ENCODE measurements at places on chromosomes 12 and 14.

- DNase-seq: no peak
These were observed 54.6 kb downstream of the TSPAN11 start for GRCh38 chr12:30980955-30981662.

GRCh38 chr12:130372936-130373335 lies 35.2 kb downstream of the PIWIL1 start:
- no peak for DNase-seq

DNA sequence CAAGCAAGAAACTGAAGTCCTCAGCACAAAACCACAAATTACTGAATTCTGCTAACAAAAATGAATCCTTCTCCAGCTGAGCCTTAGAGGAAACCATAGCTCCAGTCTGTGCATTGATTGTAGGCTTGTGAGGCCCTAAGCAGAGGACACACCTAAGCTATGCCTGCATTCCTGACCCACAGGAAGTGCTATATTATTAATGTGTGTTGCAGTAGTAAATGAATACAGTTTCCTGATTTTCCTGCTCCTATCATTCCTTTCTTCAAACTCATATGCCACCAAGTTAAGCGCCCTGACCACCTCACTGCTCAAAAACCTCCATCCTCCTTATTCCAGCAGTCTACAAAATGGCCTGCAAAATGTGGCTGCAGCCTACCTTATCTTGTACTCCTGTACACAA lies 151.9 kb upstream of the ABCD2 start:
- DNase-seq: no peak

- DNase-seq: no peak
These were observed 48.7 kb downstream of the PSMA6 start for GRCh38 chr14:35340616-35341453.

DNA sequence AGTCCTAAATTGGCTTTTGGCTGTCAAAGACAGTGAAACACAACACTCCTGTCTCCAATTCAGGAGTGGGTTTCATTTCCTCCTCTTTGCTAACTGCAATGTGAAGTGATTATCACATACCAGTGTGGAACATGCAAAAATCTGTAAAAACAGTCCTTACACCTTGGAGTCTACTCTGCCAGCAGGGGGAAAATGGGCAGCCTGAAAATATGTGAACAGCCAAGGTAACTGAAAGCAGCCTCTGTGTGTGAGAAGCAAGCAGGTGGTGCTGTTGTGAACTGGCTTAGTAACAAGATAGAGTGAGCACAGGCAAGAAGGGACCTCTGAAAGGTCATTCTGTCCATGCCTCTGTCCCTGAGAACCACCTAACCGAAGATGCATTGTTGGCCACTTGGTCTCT lies 6.0 kb downstream of the PRMT8 start:
- DNase-seq: no peak

GRCh38 chr12:132658149-132658894 lies 28.8 kb downstream of the POLE start:
- no peak for DNase-seq

DNA sequence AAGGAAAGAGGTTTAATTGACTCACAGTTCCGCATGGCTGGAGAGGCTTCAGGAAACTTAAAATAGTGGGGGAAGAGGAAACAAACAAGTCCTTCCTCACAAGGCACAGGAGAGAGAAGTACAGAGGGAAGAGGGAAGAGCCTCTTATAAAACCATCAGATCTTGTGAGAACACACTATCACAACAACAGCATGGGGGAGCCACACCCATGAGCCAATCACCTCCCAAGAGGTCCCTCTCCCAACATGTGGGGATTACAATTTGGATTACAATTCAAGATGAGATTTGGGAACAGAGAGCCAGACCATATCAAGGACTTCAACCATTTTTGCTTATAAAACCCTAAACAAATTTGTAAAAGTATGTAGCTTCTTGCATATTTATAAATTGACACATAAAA lies 45.8 kb downstream of the SLCO1C1 start:
- DNase-seq: no peak

DNA sequence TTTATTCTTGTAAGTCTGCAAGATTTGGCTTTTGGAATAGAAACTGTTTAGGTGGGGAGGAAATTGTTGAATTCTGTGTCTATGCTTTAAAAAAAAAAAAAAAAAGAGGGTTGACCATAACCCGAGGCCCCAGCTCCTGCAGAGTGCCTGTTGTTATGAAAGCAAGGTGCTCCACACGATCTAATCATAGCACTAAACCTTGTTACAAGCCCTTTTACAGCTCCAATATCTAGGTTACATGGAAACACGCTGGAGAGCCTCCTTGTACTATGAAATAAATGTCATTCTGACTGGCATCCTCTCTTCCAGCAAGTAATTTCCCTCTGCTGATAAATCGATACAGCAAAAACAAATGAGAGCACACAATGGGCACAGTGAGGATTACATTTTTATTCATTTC lies 303.1 kb upstream of the SOX5 start:
- no peak for DNase-seq

GRCh38 chr12:5904441-5904840 lies 40.6 kb downstream of the ANO2 start:
- no peak for DNase-seq

DNA sequence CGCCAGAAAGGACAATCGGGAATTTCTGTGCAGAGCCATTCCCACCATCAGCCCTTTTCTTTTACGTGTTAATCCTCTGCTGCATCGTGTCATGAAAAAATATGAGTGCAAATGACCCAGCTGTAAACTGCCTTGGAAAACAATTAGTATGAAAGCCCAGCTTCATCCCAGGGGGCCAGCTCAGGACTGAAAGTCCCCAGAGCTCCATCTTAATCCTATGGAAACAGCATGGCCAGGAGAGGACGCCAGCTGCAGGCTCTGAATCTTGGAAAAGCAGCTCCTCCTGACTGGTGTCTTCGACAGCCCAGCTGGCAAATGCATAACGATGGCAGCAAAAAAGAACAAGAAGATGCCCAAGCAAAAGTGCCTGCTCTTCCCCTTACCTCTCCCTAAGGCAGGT lies 191.5 kb downstream of the NTF3 start:
- DNase-seq: no peak

GRCh38 chr14:24329073-24329663 lies 5.7 kb downstream of the ADCY4 start:
- DNase-seq: no peak

DNA sequence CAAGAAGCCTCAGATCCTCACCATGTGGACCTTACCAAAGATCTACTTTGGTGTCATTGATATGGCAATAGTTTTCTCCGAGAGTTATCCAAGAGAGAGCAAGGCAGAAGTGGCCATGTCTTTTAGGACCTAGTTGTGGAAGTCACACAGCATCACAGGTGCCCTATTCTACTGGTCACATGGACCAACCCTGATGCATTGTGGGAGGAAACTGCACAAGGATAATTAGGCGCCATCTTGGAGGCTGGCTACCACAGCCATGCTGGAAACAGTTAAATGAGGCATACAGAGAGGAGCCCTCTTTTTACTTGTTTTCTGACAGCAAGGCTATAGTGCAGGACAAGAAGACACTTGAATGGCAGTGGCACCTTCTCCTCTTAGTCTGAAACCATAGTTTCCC lies 49.8 kb downstream of the GNS start:
- DNase-seq: no peak

- peak; percentile 36 for DNase-seq
These were observed 105.6 kb downstream of the DPF3 start for GRCh38 chr14:72788255-72788654.

- DNase-seq: no peak
These were observed 152.1 kb downstream of the METTL25 start for GRCh38 chr12:82510386-82510785.

- DNase-seq: no peak
These were observed 1.2 kb downstream of the USP30 start for GRCh38 chr12:109053382-109054123.

DNA sequence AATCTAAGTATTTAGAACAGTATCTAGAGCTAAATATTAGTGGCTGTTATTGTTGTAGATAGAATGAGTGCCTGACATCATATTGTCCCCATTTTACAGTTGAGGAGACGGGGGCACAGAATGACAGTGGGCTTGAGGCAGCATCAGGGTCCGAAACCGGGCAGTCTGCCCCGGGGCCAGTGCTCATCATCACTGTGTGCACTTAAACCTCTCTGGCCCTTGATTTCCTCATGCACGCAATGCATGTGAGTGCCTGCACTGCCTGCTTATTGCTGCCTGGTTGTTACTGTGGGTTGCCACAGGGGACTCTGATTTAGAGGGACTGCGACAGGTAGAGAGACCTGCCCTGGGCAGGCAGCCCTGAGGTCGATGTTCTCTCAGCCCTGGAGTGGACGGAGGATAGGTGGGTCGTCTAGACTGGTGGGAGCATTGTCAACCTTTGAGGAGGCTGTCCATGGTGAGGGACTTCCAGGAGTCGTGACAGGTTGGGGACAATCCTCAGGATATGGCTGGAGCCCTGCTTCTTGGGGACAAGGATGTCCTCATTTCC lies 9.8 kb downstream of the ACVRL1 start:
- DNase-seq: no peak

- DNase-seq: no peak
These were observed 449.9 kb downstream of the DPF3 start for GRCh38 chr14:72443991-72444441.

GRCh38 chr12:80937391-80938238 lies at the start of gene LIN7A:
Gene LIN7A, minus strand, starts transcription at chr12:80937934. Its CDS starts 212 bp downstream, at chr12:80937722.
- DNase-seq: peak; percentile 69

DNA sequence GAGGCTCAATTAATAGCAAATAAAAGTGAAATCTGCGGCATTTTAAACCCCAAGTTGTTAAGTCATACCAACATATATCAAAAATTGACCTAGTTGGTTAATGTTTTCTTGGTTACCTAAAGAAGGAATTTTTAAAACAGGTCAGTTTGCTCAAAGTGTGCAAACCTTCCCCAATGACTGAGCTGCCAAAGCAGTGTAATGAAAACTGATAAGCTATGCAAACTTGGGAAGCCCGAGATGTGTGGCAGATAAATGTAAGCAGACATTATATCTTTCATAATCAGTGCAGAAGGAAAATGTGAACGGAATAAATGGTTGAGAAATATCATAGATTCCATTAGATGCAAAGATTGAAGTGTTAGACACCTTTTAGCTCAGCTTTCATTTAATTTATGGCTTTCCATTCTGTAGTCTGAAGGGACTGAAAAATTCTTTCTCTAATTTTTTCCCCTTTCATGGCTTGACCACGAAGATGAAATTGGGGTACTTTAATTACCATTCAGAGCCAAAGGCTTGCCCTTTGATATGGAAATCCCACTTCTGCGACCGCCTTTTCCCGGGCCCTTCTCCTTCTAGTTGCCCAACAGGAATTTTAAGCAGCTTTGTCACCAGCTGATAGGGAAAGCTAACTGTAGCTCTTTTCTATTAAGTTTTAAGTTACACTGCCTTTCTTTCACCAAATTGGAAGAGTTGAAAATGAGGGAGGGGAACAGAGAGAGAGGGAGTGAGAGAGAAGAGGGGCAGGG lies 306.6 kb upstream of the SOX5 start:
- DNase-seq: no peak

DNA sequence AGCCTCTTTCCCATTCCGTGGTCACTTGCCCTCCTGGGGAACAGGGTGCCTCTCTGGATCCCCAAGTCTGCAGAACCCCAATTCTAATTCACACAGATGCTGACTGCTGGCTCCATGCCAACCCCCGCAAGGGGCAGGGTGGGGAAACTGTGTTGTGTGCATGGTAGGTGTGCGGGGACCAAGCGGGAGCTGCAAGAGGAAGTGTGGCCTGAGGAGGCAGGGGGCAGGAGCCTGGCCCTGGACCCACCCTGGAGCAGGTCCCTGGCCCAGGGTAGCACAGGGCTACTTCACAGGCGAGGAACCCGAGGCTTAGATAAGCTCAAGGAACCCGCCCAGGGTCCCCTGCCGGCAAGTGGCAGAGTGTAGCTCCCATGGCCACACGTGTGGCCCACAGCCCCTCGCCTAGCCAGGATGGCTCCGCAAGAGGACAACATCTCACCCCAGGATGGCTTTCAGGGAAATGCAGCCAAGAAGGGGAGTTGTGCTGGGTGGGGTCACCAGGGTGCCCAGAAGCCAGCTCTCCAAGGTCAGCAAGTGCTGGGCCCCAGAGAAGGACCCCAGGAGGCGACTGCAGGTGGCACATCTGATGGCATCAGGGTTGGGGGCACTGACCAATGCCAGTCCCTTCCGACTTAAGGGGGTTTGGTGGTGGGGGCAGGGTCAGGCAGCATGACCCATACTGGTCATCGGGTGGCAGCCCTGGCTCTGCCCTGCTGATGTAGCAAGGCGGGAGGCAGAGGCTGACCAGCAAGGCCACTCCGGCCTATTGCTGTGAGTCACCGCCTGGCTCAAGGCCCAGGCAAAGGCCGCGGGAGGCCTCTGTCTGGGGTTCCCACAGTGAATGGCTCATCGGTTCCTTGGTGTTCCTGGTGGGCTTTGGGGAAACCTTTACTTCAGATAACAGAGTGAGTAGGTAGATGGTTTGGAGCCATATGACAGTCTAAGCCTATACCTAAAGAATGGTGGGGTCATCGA lies 37.3 kb upstream of the EML1 start:
- DNase-seq: no peak

GRCh38 chr12:8493084-8493483 lies 20.2 kb upstream of the CLEC4D start:
- no peak for DNase-seq

- no peak for DNase-seq
These were observed 13.3 kb downstream of the DNM1L start for GRCh38 chr12:32692358-32692757.

DNA sequence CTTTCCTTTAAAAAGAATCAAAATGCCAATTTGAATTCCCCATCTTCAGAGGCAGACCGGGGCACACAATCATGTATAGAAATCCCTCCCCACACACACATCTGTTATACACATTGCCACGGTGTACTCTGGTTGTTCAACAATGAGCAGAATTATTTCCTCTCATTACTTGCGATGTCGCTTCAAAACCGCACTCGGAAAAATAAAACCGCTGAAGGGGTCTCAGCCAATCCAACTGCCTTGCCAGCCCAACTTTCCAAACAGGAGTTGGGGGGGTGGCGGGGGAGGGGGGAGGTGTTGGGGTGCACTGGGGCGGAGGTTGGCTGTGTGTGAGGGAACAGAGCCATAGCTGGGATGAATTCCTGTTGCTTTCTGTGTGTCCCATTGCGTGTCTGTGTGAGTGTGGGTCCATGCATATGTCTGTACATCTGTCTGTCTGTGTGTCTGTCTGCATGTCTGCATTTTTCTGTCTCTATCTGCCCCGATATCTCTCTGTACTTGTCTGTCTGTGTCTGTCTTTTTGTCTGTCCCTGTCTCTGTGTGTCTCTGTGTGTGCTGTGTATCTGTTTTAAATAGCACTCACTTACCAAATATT lies 163.6 kb upstream of the TBX3 start:
- no peak for DNase-seq

GRCh38 chr14:103552011-103552845 lies 10.2 kb downstream of the BAG5 start:
- DNase-seq: no peak

- no peak for DNase-seq
These were observed 9.1 kb upstream of the BDKRB2 start for GRCh38 chr14:96195441-96196081.

Measured in nephron progenitor cell (in vitro differentiated cells).